ENCODE measurements at places on chromosomes 7 and 10.
A peak's percentile ranks its signal among the peaks of the same experiment; 100 is the strongest.

GRCh38 chr10:72832701-72833100 is 60.8 kb upstream of the OIT3 start:
- DNase-seq = no peak

DNA sequence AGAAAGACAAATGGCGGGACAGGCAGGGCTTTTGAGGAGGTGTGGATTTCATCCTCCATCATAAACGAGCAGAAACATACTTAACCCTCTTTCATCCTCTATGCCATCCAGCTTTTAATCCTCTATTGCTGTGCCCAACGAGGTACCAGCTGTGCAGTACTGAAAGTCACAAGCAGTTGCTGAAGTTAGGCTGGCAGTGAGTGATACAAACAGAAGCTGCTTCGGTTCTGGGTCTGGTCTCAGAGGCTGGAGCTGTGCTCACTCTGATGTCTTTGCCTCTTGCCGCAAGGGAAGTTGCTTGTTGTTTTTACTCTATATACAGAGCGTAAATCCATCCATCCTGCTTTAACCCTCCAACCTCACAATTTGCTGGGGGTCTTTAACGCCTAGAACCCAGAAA is 235.2 kb downstream of the CELF2 start:
- no peak for DNase-seq

- DNase-seq = no peak
Observed at GRCh38 chr7:143126146-143126545, 5.7 kb upstream of the PIP start.

- DNase-seq = peak; percentile 42
Observed at GRCh38 chr7:81626008-81626407, 143.8 kb downstream of the HGF start.

DNA sequence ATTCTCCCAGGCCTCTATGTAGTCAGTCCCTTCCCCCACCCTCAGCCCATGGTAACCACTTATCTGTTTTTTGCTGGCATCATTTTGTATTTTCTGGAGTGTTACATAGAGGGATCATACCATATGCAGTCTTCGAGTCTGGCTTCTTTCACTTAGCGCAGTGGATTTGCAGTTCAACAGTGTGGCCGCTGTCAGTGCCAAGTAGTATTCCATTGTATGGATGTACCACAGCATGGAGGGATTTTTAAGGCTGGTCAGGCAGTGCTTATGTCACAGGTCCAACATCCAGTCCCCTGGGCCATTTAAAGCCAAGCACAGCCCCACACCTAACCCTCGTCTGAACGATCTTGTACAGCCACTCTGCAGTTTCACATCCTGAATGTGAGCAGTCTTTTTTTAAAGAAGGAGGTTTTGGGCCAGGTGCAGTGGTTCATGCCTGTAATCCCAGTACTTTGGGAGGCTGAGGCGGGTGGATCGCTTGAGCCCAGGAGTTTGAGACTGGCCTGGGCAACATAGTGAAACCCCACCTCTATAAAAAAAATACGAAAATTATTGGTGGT is 121.8 kb downstream of the CUX1 start:
- DNase-seq = no peak

DNA sequence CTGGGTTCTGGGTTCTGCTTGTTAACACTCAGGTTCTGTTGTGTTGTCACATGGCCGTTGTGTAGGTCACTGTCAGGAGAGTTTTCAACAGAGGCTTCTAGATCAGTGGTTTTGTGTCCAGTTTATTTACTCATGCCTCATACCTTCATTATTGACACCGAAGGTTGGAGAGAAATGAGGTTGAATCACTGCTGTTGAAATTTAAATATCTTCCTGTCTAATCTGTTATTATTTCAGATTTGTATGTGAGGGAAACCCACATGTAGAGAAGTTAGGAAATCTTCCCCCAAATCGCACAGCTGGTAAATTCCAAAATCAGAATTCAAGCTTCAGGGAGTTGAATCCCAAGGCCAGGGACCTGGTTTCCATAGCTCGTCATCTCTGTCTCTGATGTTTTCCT is 28.3 kb upstream of the KLF6 start:
- no peak for DNase-seq

- DNase-seq = no peak
Observed at GRCh38 chr7:33395340-33395739, 266.0 kb downstream of the BBS9 start.

DNA sequence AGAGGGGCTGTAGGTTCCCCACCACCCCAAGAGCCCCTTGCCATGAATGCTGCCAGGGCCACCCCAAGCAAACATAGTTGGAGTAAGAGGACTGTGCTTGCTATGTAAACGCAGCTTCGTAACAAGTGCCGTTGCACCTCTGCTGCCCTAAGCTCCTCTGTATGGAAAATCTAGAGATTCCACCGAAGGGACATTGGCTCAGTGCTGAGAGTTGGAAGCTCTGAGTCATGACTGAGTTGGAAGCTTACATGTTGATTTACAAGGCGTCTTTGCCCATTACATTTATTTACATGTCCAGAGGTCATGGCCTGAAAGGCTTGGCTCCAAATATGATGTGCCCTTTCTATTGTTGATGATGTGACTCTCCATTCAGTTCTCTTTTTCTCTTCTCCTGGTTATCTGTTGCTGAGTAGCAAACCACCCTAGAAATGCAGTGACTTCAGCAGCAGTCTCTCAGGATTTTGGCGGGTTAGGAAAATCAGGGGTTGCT is 233.1 kb upstream of the TCF7L2 start:
- DNase-seq = no peak

Data from NCI-H226 (cell line).